ENCODE measurements at places on chromosomes 12 and 14.

DNA sequence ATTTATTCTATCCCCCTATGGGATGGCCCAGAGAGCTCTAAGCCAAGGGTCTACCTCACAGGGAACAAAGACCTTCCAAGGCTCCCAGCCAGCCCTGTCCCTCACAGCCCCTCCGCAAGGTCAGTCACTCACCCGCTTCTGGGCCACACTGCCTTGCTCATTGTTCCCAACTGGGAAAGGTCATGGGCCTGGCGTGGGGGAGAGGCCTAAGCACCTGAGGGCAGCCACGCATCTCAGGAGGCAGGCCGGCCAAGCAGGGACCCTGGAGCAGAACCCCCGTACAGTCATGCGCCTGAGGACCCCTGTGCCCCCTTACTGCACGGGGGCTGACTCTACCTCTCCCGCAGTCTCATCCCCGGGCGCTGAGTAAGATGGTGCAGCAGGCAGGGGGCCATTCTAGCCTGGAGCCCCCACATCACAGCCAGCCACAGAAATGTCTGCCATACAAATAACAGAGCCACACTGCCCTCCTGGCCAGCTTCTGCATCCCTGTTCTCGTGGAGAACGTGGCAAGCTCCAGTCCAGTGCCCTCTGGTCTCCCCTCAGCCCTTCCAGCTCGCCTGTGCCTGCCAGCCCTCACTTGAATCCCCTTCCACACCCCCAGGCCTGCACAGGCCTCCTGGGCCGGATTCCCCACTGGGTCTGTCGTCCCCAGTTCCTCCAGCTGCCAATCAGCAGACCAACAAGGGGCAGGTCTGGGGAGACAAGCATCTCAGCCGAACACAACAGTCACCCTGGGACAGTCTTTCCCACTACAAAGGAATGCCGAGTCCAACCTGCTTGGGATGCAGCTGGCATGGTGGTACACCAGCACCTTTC, 16.3 kb downstream of the CCDC85C start:
- DNase-seq = no peak

DNA sequence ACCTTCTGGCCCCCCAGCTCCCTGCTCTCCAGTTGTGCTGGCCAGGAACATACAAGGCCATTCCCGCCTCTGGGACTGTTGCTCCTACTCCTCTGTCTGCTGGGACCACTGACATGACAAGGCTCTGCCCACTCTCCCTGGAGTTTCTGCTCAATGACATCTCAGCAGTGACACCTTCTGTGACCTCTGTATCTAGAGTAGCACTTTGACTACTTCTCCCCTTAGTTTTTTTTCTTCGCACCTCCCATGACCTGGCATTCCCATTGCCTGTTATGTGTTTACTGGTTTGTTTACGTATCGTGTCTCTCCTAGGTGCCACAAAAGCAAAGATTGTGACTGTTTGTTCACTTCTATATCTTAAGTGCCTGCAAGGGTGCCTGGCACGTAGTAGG, 40.1 kb upstream of the TMEM263 start:
- DNase-seq = no peak

- DNase-seq = no peak
These were observed 544.7 kb downstream of the ETNK1 start for GRCh38 chr12:23169696-23170013.

GRCh38 chr12:122089077-122089476, 10.5 kb downstream of the MLXIP start:
- no peak for DNase-seq

DNA sequence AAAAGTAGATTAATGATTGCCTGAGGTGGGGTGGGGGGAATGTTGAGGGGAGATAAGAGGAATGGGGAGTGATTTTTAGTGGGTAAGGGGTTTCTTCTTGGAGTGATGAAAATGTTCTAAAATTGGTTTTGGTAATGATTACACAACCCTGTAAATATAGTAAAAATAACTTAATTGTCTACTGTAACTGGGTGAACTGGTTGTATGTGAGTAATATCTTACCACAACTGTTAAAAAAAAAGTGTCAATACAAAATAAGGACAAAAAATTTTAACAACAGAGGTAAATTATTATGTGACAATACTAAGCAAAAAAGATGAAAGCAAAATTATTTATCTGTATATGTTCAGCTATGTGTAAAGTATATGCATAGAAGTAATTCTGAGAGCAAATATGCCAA, 86.3 kb upstream of the RASSF8 start:
- no peak for DNase-seq

- no peak for DNase-seq
These were observed 51.9 kb downstream of the GALNT9 start for GRCh38 chr12:132277374-132277941.

DNA sequence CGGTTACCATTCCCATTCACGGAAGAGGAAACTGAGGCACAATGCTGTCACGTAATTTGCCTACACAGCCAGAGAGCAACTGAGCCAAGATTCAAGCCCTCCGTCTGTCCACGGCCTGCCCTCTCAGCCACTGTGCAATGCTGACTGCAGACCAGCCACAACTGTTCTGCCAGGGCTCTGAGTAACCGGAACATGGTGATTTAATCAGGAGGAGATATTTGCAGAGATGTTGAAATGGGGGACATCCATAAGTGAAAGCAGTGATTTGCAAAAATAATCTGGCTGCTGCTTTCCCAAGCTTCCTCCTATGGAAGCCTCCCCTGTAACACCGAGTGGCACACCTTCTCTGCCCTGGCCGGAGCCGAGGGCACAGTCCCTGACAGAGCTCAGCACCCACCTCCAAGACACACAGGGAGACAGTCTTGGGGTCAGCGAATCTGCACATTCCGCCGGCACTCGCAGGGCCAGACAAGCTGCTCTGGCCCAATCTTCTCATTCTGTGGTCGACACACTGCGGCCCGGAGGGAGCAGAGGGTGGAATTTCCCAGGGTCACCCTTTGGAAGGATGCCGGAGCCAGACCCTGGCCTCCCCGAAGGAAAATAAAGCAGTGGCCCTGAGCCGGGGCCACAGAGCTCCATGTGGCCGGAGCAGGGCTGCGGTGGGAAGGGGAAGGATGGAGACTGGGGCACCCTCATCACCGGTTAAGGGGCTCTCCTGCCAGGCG, 158.2 kb upstream of the DIO3 start:
- no peak for DNase-seq

GRCh38 chr14:45271858-45272537, 19.0 kb upstream of the MIS18BP1 start:
- DNase-seq = no peak

GRCh38 chr12:41530441-41530840, 342.3 kb downstream of the PDZRN4 start:
- no peak for DNase-seq

- DNase-seq = no peak
These were observed 120.1 kb upstream of the CCND2 start for GRCh38 chr12:4153343-4153892.

DNA sequence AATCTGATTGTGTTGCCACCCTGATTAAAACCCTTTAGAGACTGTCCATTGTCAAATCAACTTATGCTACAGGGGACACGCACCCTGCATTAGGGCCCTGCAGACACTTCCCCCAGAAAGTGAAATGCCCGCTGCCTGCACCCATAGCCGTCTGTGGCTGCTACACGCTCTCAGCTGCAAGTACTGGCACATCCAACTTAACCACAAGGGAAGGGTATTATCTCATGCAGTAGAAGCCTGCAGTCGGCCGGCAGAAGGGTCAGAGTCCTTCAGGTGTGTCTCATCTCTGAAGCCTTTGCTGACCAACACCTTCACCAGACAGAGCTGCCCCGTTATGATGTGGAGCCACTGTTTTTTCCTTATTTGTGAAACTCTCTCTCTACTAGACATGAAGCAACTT, 20.8 kb downstream of the CFAP251 start:
- no peak for DNase-seq

GRCh38 chr14:58150243-58150805, 1.7 kb downstream of the ARMH4 start:
- no peak for DNase-seq

DNA sequence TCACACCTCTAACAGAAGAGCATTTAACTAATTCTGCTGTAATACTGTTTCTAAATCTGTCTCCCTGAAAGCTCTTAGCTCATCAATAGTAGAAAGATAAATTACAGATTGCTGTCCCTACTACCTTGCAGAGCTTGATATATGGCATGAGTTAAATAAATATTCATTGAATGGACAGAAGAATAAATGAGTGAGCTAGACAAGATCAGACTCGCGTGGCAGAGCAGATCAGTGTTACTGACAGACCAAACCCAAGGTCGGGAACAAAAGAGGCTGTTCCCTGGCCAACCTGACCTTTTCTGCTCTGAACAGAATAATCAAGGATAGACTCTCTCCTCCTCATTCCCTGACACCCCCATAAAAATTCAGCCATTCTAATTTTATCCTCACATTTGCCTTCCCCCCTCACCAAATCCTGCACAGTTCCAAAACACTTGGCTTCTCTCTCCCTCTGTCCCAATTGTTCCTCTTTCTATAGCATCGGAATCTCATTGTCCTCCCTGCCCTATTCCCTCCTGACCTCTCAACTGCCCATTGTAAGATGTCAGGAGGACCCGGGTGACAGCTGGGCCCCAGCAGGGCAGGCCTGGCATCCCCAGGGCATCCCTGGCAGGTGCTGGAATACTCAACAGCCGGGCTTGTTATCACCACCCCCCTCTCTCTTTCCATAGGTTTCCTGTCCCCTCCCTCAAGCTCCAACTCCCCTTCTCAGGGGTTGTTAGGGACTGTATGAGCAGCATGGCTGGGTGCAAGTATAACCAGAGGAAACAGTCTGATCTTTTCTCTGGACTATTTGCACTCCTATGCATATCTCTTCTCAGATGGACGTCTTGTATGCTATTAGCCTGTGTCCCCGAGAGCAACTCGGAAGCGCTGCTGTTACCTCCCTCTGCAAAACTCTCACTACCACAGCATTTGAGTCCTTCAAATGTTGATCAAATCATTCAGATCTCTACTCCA, 19.9 kb downstream of the NEUROD4 start:
- DNase-seq = no peak

DNA sequence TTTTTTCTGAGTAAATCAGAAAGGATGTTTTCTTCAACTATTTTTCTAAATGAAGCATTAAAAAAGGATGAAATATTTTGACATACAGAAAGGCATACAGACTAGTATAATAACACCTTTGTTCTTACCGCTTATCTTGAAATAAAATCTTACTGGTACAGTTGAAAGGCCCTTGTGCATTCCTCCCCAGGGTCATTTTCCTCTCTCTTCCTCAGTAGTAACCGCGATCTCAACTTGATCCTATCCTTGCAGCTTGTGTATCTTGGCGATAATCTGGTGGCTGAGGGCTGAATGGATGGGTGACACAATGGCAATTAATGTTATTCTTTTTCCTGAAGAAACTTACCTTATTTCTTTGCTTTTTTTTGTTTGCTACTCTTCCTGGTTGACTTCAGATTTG, 18.5 kb downstream of the GAS2L3 start:
- no peak for DNase-seq

GRCh38 chr12:4117386-4118016, 156.1 kb upstream of the CCND2 start:
- no peak for DNase-seq

DNA sequence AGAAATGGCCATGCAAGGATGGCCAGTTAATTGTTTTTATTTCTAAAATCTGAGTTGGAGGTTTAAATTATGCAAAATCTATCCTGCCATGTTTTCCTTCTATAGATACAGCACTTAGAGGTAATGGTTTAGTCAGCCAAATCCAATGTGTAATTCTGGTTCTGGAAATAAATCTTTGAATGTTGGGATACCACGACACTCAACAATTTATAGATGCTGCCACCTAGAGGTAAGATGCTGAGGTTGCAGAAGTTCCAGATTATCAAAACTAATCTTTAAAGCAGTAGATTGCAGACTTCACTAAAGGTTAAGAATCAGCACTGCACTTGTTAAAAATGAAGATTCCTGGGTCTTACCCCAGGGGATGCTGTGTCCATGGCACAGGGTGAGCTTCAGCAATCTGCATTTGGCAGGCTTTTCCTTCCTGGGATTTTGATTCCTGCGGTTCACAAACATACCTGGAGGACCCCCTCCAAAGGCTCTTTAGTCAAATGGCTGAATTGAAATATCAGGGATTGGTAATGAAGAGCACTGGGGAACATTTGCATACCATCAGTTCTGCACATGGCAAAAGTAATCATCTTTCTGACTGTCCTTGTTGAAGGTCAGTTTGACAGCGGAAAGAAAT, 53.4 kb upstream of the ANO4 start:
- DNase-seq = no peak

GRCh38 chr14:43258396-43258795, 1248.7 kb downstream of the FSCB start:
- DNase-seq = no peak

- DNase-seq = no peak
These were observed 99.7 kb upstream of the PLEKHG7 start for GRCh38 chr12:92602930-92603623.

DNA sequence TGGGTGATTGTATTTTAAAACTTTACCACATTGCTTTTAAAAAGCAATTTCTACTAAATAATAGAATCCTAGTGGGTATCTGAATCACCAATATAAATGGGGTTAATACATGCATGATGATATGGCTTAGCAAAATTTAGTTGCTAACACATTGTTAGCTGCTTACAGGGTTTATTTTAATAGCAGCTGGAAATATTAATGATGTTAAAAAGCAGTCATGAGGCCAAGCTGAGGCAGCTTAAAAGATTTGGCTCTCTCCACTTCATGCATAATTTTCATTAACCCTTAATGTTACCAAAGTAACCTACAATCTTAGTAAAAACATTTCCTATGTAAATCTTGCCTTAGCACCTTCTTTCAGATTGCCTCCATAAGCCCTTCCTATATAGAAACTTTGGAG, 49.2 kb upstream of the CNOT2 start:
- DNase-seq = no peak

Measured in activated T-helper 1 cell treated with anti-CD3 and anti-CD28 coated beads, Interleukin-2, amount 50 U/mL, for 16 hours (primary cell).